NCI-H460 (cell line): ENCODE measurements at places on chromosomes 2 and 18.

GRCh38 chr2:74379851-74380789 lies at the start of gene DCTN1:
TSS of gene DCTN1 (minus strand) at chr2:74380311. CDS start at chr2:74380037, 274 bp downstream.
- peak; percentile 16 for DNase-seq

- no peak for DNase-seq
Observed at GRCh38 chr18:58355243-58355642, 273.6 kb downstream of the ALPK2 start.

DNA sequence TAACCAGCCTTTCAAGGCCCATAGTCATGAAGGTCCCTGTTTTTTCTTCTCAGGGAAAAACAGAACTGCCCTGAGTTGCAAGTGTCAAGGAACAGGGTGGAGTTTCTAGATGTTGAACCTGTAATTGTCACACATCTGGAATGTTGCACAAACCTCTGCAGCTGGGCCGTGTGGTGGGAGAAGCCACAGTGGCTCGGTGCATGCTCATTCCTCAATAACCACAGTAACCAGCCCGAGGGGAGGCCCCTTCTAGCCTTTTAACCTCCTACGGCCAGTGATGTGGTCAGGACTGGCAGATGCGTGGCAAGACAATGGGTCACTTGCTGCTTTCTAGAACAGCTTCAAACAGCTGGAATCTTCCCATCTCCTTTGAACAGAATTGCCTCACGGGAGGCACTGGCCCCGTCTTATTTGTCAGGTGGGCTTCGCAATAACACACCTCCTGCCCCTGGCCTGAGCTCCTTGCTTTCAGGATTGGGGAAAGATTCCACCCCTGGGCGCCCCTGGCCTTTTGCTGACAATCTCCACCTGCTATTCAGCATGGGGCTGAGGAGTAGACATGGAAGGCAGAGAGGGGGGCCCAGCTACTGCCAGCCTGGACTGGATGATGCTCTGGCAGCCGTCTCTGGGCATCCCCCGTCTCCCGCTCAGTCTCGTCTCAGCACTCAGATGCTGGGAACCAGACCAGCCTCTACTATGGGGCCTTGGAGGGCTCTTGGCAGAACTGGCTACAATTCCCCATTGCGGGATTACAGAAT lies 102.9 kb downstream of the KLHL29 start:
- no peak for DNase-seq

- no peak for DNase-seq
Observed at GRCh38 chr2:4684921-4685320, 981.5 kb downstream of the DCDC2C start.

- peak; percentile 48 for DNase-seq
Observed at GRCh38 chr2:61658841-61659780, 121.0 kb upstream of the XPO1 start.

- no peak for DNase-seq
Observed at GRCh38 chr2:29405707-29406106, 290.5 kb downstream of the CLIP4 start.

GRCh38 chr2:135742325-135742757 lies 686 bp downstream of the UBXN4 start:
- peak; percentile 46 for DNase-seq

DNA sequence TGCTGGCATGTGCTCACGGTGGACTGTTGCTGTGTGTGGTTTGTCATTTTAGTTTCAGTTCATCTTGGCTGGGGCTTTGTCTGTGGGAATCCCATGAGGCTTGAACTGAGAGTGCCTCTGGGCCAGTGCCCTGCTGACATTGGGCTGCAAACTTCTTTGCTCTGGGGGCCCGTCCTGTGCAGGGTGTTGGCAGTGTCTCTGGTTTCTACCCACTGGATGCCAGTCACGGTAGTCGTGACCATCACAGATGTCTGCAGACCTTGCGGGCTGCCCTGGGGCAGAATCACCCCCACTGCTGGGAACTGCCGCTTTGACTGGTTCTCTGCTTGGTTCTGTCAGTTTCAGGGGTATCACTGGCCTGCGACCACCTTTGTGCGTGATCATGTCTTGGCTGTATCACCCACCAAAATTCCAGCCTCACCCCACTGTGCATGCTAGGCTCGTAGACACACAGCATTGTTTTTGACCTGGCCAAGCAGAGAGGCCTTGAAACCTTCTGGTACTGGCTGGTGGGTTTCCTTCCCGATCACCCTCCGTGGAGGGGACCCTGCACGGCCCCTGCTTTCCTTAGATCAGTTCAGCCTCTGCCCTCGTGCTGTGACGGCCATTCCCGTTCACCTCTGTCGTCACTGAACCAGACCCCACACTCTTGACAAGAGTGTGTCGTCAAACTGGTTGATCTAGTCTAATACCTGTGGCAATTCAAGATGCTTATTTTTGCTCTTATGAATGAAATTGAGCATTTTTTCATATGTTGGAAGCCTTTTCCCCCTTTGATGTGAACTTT lies 57.6 kb downstream of the KCNG2 start:
- no peak for DNase-seq
